ENCODE measurements at places on chromosomes 1 and 21. TPM values are rescaled to one million over a fixed set of nuclear protein-coding genes. Genes with fewer than 3 reads are reported as not detected.

HUNK gene
- total RNA-seq = not detected

ADORA3 gene
- total RNA-seq = not detected

CPLANE2 gene
- 25.7 TPM for total RNA-seq

SLAMF8 gene
- not detected for total RNA-seq

S100A5 gene
- total RNA-seq = 4.0 TPM

KCNE1 gene
- total RNA-seq = 0.05 TPM

DNAJC28 gene
- 0.42 TPM for total RNA-seq

LCE2C gene
- not detected for total RNA-seq

TSSK3 gene
- 1.8 TPM for total RNA-seq

BACH1 gene
- total RNA-seq = 13.2 TPM

C1orf141 gene
- total RNA-seq = not detected

AMPD2 gene
- total RNA-seq = 94.2 TPM

SPRR2E gene
- not detected for total RNA-seq

HIVEP3 gene
- 1.1 TPM for total RNA-seq

RNF186 gene
- not detected for total RNA-seq

OR2L2 gene
- total RNA-seq = not detected

Measured in HT-29 (cell line).